ENCODE measurements at places on chromosomes 6 and 20. TPM values are rescaled to one million over a fixed set of nuclear protein-coding genes. Genes with fewer than 3 reads are reported as not detected.

Gene COL9A1
- total RNA-seq, result 0.17 TPM

Gene PTGIS
- 2.3 TPM for total RNA-seq

Gene NKX2-2
- not detected for total RNA-seq

Gene TAAR5
- not detected for total RNA-seq

Gene FAM83C
- total RNA-seq, result not detected

Gene HCRTR2
- total RNA-seq, result not detected

Gene LGSN
- not detected for total RNA-seq

Gene CCN6
- total RNA-seq, result 0.66 TPM

Gene PKIB
- 1.1 TPM for total RNA-seq

Gene LAMA4
- not detected for total RNA-seq

DNA sequence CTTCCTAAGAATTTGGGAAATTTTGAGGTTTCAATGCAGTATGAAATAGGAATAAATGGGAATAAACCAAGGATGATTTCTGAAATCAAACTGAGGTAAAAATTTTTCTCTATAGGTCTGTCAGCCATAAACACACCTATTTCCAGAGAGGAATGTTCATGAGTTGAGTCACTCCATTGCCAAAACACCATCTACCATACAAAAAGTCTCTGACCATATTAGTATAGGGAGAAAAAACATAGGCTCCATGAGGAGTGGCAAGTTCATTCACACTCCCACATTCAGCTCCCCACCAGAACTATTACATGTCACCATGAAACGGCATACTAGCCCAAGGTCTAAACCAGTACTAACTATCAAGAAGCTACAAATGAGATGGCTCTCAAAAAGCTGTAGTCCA, 9.6 kb downstream of the ZNF318 start:
- no peak for ATAC-seq

- ATAC-seq, result no peak
These were observed 46.5 kb upstream of the FRMD1 start for GRCh38 chr6:168125429-168126001.

DNA sequence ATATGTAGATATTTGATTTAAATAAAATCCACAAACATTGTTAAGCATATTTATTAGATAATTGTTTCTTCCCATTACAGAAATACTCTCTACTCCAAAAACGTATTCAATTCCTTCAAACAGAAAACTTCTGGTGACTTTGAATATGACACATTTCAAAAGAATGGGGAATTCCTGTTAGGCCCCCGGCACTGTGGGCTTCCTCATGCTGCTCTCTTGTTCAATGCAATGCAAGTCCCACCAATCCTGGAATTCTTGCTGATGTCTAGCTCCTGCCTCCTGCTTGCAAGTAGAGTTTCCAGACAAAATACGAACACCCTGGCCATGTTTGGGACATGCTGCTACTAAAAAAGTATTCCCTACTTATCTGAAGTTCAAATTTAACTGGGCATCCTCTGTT, 544.1 kb downstream of the QKI start:
- ATAC-seq, result no peak

GRCh38 chr20:62595069-62595468, 47.2 kb upstream of the SLCO4A1 start:
- no peak for ATAC-seq

DNA sequence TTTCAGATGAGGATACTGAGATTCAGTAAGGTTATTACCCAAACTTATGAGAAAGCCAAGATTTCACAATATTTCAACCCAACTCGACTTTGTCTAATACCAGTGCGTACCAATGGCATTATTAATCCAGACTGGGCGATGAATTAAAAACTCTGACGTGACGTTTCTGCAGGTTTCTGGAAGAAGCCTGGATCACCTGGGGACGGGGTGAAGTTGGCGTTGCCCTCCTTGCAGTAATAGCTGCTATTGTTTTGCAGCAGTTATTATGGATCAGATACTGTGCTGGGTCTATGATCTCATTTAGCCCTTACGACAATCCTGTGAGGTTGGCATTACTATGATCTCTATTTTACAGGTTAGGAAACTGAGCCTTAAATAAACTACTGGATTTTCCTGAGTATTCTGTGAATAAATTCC, 569 bp upstream of the CDC5L start:
- peak; percentile 19 for ATAC-seq

GRCh38 chr20:12891643-12892042, 117.1 kb upstream of the SPTLC3 start:
- ATAC-seq, result no peak

GRCh38 chr6:79138146-79138545, 60.1 kb upstream of the PHIP start:
- ATAC-seq, result no peak

DNA sequence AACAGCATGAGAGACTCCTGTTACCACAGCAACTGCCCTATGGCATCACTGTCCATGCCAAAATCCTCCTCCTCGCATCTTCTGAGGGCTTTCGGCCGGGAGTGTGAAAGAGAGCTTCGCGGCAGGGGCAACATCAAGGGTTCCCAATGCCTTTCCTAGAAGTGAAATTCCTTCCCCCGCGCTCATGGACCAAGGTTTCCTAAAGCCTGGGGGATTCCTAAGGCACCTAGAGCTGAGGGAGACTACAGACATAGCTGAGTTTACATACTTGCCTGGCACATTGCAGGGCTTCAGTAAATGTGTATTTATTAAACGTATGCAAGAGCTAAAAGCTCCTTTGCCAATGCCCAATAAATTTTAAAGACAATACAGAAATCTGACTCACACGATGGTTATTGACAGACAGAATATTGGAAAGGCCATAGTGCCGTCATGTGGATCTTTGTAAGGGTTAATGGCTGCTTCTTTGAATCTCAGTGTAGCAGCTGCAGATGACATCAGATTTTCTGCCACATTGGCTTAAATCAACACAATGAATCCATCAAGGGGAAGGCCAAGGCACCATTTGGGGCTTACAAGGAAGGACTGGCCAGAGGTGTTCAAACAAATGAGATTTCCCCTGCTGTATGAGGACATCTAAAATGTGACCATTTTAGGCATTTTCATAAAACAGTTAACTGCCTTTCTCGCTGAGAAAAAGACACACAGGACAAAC, 281.2 kb upstream of the JARID2 start:
- ATAC-seq, result no peak

DNA sequence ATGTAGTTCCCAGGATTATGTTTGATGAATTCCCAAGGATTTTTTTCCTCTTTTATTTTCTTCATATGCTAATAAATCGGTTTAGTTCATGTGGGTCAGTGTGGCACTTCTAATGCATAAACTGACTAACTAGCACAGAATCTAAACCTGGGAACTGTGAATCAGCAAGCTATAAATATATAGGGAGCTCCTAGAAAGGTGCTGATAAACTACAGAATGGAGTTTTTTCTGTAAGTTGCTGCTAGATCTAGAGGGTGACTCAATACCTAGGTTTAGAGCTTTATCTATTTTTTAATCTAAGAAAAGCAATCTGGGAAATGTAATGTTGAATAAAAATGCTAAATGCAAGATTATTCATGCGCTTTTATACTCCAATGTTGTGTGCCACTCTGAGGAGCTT, 118.8 kb upstream of the PTCHD4 start:
- no peak for ATAC-seq

DNA sequence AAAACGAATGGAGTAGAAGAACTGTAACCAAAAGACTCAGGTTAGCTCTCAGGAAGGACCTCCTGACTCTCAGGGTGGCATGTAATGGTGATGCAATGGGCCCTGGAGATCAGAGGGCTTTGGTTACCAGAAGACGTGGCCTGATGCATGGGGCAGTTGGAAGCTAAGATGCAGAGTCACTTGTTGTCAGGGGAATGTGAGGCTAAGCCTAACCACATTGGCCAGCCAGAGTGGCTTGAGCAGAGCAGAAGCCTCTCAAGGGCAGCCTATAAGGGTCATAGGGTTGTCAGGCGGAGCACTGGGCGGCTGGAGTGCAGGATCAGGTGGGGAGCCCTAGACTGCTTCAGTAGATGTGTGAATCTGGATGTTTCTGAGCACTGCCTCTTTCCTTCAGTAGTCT, 5.9 kb downstream of the CNBD2 start:
- no peak for ATAC-seq

GRCh38 chr6:163457637-163458561, 43.4 kb downstream of the QKI start:
- peak; percentile 59 for ATAC-seq

- ATAC-seq, result no peak
These were observed 5.5 kb downstream of the TCF21 start for GRCh38 chr6:133894369-133894768.

DNA sequence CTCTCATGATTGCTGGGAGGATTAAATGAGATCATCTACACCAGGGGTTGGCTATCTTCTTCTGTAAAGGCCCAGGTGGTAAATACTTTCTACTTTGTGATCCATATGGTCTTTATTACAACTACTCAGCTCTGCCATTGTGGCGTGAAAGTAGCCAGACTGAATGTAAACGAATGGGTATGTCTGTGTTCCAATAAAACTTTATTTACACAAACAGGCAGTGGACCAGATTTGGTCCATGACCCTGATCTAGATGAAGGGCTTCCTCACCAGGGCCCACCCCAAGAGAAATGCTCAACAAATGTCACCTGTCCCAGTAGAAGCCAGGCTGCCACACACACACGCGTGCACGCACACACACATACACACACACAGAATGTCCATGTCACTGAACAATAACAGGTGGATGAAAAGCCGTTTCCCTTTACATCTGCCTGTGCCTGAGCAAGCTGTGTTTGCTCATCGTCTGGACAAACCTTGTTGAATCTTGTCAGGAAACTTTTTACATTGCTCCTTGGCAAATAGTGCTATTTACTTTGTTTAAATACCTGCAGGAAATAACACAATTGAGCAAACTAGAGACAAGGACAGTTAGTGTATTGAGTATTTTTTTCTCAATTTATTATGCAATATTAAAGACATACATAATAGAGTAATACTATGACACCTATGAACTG, 114.3 kb downstream of the EYA2 start:
- ATAC-seq, result no peak

GRCh38 chr6:11201015-11201414, 31.5 kb downstream of the NEDD9 start:
- ATAC-seq, result no peak

DNA sequence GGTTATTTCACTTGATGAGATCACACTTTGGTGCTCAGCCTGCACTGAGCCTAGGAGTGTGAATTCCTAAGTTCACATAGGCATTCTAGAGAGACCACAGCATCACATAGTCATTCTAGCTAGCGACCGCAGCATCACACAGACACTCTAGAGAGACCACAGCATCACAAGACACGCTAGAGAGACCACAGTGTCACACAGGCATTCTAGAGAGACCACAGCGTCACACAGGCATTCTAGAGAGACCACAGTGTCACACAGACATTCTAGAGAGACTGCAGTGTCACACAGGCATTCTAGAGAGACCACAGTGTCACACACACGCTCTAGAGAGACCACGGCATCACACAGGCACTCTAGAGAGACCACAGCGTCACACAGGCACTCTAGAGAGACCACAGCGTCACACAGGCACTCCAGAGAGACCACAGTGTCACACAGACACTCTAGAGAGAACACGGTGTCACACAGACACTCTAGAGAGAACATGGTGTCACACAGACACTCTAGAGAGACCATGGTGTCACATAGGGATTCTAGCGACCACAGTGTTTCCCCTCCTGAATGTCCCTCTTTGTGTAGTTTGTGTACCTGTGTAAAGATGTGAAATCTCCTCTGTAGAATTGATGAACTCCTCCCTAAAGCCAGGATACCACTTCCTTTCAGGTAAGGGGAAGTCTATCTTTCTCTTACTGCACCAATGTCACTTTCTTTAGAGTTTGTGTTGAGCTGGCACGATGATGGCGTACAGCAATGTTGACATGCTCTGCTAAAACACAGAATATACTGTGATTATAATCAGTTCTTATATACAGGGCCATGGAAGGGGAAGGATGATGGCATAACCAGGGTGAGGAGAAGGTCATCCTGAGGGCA, 169.4 kb downstream of the ZDHHC14 start:
- peak; percentile 75 for ATAC-seq

DNA sequence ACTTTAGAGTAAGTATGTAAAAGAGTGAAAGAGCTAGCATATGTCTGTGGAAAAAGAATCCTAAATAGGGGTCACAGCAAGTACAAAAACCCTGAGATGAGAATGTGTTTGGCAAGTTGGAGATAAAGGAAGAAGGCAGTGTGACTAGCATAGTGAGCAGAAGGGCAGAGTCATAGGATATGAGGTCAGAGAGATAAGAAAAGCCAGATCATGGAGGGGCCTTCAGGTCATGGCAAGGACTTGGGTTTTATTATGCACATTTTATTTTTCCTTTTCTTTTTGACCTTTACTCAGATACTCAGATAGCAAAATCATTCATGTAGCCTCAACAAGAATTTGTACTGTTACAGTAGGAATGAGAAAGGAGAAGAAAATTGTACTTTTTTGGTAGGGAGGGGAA, 138.0 kb downstream of the GJA1 start:
- no peak for ATAC-seq

DNA sequence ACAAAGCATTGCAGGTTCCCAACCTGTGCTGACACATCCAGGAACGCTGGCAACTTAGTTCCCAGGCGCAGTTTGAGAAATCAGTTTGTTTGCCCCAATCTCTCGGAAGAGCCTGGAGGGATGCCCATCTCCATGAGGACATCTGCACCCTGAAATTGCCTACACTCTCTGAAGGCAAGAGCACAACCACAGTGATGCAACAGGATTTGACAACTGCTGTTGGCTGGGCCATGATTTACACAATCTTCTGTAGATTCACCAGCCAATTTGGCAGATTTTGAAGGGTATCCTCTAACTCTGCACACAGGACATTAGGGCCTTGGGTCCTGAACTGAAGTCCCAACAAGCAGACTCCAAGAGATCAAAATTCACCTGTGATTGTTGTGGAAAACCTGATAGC, 3.4 kb downstream of the APMAP start:
- ATAC-seq, result no peak

GRCh38 chr6:53282741-53283140, 66.0 kb downstream of the ELOVL5 start:
- ATAC-seq, result no peak

GRCh38 chr6:102417368-102417998, 1024.0 kb downstream of the GRIK2 start:
- no peak for ATAC-seq

DNA sequence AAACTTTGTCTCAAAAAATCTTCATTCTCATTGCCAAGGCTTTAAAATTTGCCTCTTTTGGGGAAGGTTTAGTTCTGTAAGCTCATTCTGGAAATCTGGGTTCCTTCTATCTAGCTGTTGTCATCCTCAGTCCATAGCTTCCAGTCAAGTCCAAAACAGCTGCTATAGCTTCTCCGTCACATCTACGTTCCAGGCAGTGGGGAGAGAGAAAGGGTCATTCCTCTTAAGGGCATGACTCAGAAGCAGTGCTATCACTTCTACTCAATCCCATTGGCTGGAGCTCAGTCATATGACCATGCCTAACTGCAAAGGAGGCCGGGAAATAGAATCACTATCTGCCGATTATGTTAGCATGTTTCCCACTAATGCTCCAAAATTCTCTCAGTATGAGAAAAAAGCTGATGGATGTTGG, 141.4 kb upstream of the PTPN1 start:
- ATAC-seq, result no peak

Measured in activated T-helper 17 cell treated with anti-CD3 and anti-CD28 coated beads, Interleukin-2, amount 50 U/mL, for 72 hours (primary cell).